ENCODE measurements at places on chromosomes 4 and X. TPM values are rescaled to one million over a fixed set of nuclear protein-coding genes. Genes with fewer than 3 reads are reported as not detected.

TXLNG gene
- polyA plus RNA-seq, result 15.7 TPM

SLC9B1 gene
- 3.7 TPM for polyA plus RNA-seq

MGAT4D gene
- not detected for polyA plus RNA-seq

SSX1 gene
- polyA plus RNA-seq, result not detected

ARMCX4 gene
- 0.91 TPM for polyA plus RNA-seq

MTMR8 gene
- polyA plus RNA-seq, result 2.9 TPM

PARM1 gene
- not detected for polyA plus RNA-seq

CYTL1 gene
- polyA plus RNA-seq, result not detected

DKK2 gene
- polyA plus RNA-seq, result not detected

ARSD gene
- polyA plus RNA-seq, result 3.7 TPM

GC gene
- polyA plus RNA-seq, result not detected

All from naive thymus-derived CD8-positive, alpha-beta T cell (primary cell).